ENCODE measurements at places on chromosomes 16 and 17. TPM values are rescaled to one million over a fixed set of nuclear protein-coding genes. Genes with fewer than 3 reads are reported as not detected.

OR2C1 gene
- 0.51 TPM for total RNA-seq

DNAI2 gene
- 14.2 TPM for total RNA-seq

ABCC11 gene
- total RNA-seq, result 0.40 TPM

DNA sequence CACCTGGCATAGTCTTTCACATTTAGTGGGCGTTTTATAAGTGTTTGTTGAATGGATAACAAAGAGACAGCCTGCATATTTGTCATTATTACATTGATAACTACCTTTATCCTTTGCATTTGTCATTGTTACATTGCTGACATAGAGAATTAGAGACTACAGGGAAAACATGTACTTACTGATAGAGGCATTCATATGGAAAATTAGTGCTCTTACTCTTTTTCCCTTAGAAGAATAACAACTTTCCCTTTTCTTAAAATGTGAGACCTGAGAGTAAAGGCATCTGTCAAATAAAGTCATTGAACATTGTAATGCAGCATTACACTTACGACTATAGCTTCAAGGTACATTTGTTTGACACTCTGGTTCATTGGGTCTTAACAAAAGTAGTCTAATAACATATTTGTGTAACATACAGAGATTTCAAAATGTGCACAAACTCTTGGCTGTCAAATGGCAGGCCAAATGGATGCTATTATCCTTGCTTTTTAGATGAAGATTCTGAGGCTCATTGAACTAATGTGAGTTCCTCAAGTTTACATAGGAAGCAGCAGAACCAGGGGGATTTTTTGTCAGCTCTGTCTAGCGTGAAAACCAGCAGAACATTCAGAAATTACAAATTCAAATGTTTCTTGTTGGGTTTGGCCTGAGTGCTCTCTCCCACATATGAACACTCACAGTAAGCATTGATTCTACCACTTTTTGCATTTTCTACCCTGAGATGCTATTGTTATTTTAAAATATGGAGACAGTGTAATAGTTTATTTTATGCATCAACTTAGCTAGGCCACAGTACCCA, 28.5 kb downstream of the SMIM36 start:
- DNase-seq, result no peak

- DNase-seq, result peak; percentile 25
Observed at GRCh38 chr16:61831351-61831917, 204.8 kb downstream of the CDH8 start.

DNA sequence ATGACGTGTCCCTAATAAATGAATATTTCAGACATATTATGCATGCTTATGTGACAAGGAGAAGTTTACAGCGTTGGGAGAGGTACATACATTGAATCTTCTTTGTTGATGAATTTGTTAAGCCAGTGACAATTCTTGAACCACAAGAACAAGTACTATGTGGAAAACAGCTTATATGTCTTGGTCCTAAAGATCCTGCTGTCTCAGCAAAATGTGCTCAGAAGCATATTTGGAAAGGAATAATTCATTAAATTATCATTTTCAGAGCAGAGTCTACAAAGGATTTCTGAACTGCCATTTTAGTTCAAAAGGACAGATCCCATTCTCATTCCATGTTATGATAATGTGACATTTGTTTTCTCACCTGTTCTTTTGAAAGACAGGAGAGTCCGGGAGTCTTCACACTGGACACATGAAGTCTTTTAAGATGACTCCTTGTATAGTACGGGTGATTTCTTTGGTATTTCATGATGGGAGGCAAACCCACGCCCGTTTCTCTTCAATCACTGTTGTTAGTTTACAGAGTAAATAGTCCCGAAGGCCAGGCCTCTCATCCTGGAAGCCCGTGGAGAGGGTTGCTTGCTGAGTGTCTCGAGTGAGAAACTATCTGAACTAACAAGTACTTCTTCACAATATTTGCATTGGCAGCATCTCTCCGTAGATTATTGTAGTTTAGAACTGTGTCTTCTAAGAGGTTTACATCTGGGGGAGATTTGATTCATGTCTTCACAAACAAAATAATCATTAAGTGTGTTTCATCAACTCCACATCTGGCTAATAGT, 26.7 kb downstream of the VPS35L start:
- no peak for DNase-seq

UMOD gene
- total RNA-seq, result not detected

DNA sequence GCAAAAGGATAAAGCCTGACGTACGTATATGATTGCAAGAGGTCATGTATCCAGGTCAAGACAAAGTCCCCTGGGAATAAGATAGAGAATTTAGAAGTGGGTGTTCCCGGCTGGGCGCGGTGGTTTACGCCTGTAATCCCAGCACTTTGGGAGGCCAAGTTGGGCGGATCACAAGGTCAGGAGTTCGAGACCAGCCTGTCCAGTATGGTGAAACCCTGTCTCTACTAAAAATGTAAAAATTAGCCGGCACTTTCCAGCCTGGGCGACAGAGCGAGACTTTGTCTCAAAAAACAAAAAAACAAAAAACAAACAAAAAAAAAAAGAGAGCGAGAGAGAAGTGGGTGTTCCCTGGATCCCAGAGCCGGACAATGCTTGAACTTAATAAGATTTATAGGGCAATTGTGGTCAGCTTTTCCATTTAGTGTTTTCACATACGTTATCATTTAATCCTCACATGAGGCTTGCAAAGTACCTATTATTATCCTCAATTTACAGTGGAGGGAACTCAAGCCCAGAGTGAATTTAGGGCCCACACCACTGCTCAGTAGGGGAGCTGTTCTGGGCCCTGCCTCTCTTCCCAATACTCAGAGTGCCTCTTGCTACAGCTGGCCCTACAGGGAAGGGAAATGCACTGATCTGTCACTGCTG, 481 bp upstream of the GLTPD2 start:
- no peak for DNase-seq

PERCC1 gene
- 0.46 TPM for total RNA-seq

RHBDL1 gene
- total RNA-seq, result 0.91 TPM

GRCh38 chr17:880443-881269, 98.5 kb downstream of the MRM3 start:
- peak; percentile 68 for DNase-seq

DNA sequence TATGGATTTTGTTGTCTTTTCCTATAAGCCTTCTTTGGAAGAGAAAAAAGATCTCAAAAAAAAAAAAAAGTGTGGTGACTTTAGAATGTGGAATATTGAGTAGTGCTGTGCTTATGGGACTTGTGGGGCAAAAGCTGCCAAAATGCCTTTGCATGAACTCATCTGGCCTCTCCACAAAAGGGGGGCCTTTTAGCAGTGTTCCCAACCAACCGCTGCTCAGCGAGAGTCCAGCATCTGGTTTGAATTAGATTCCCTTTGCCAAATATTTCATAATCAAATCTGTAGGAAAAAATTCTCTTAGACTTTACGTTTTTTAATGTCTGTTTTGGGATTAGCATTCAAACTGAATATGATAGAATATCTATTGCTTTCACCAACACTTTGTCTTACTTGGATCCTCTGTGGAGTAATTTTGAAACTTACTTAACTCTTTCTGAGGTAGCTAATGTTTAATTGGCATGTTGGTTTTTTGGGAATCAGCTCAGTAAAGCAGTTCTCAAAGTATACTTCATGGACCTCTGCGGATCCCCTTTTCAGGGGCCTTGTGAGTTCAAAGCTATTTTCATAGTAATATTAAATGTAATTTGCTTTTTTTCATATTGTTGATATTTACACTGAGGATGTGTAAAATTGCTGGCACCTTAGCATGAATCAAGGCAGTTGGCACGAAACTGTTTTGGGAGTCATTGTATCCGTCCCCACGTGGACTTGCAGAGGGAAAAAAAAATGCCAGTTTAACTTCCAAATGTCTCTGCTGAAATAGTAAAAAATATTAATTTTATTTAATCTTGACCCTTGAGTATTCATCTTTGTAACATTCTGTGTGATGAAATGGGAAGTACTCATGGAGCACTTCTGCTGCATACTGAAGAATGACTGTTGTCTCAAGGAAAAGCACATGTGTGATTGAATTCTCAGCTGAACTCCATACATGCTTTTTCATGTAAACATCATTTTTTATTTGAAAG, 34.7 kb upstream of the VPS4A start:
- DNase-seq, result peak; percentile 94

TSPAN10 gene
- 1.4 TPM for total RNA-seq

GRCh38 chr17:77499699-77500435, 359.1 kb downstream of the SEC14L1 start:
- DNase-seq, result no peak

All from lung (tissue), 17 donors.